Cortex of kidney (tissue), 1 donor: ENCODE measurements at places on chromosomes 1 and 21.
A peak's percentile ranks its signal among the peaks of the same experiment; 100 is the strongest.

DNA sequence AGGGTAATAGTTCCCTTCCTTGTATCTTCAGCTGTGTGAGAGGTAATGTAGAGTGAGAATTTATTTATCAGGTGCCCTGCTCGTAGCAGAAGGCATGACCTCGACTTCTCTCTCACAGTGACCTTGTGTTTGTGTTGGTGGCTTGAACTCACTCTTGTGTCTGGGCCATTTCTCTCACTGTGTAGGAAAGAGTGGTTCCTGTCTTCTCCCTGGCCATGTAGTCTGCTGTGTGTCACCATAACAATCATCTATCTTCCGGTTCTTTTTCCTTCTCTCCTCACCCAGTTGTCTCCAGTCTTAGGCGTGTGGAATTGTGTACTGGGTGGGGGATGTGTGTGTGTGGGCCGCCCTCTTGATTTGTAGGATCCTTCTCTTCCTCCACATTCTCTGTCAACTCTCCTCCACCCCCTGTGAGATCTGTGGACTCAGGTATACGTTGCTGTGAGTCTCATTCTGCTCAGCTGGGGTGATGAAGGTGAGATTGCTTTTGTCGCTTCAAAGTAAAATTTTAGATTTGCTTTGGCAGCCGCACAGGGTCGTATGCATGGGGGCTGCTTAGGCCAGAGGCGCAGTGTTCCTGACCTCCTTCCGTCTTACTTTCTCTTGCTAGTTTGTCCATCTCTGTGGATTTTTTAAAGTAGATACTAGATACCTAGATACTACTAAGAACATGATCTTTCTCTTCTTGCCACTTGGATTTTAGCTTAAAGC lies 31.6 kb downstream of the MAPKAPK2 start:
- no peak for DNase-seq

DNA sequence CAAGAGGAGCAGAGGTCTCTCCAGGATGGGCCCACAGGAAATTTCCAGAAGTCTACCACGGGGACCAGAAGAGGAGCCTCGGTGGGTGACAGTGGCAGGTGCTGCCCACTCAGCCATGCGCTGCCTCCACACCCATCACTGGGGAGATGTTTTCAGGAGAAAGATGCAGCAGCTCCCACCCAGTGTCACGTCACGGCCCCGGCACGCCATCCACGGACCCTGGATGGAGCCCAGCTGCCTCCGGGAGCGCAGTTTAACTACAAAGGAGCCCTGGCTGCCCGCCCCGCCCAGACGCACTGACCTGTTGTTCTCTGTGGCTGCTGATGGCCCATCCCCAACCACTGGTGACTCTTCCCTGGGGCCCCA lies 6.8 kb downstream of the TSPEAR start:
- DNase-seq, result no peak

- no peak for DNase-seq
Measured at GRCh38 chr1:65372557-65372956, 47.9 kb upstream of the LEPR start.

DNA sequence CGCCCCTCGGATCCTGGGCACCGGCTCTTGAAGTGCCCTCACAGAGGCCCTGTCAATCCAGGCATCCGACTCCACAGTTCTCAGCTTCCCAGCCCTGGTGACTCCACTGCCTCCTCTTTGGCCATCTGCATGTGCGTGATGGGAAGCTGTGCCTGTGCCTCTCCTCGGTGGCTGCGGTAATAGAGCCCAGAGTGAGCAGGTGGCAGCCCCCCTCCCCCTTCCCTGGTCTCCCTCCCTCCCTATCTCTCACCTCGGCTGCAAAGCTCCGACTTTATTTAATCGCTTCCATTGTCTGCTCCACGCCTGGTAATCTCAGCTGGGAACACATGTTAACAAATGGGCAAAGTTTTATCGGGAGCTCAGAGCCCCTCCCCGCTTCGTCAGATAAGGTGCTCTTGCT lies 91.9 kb downstream of the IGSF21 start:
- DNase-seq, result no peak

- no peak for DNase-seq
Measured at GRCh38 chr1:53543778-53544695, 84.8 kb downstream of the DMRTB1 start.

DNA sequence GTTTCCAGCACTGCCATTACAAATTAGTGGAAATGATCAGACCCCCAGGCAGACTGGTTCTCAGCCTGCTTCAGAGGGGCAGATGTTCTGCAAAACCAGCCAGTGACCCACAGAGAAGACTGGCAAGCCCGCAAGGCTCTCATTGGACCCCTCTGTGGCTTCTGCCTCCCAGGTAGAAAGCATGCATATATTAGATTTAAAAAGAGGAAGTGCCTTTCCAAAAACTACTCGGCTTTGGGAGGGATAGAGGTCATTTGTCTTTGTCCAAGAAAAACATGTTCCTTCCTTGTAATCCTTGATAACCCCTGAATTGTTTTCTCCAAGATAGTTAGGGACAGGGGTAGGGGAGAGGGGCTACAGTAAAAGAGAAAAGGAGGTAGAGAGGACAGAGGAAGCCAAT lies 11.8 kb downstream of the HIVEP3 start:
- DNase-seq, result no peak

DNA sequence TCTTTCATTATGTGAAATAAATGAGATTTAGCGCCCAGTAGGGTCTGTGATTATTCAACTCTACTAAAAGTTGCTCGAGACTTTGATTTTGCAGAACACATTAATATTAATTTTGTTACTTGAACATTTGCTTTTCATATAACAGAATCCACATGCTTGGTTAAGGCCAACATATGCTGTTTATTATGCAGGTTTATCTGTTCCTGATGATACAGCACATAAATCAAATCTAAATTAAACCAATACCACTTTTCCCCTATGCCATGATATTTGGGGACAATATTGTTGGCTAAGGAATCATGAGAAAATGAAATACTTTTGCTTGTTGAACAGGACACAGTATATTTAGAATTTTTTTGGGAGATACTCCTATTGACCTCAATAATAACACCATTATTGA lies 291.1 kb downstream of the USP25 start:
- no peak for DNase-seq

DNA sequence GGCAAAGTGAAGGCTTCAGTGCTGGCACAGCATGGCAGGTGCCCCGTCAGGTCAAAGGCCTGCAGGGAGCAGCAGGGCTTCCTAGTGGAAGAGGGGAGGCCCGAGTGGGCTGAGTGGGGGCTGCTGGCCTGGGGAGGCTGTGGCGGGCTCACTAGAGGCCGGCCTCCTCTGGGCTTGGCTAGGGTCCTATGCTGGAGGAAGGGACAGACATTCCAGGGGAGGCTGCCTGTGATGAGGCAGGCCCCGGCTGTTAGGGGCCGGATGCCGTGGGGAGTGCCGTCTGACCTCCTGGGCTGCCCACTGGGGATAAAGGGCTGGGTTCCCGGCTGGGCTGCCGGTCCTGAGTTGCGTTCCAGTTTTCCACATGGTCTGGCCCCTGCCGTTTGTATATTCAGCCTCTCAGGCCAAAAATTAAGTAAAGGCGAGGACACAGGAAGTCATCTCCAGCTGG lies 21.1 kb downstream of the PRXL2B start:
- no peak for DNase-seq

DNA sequence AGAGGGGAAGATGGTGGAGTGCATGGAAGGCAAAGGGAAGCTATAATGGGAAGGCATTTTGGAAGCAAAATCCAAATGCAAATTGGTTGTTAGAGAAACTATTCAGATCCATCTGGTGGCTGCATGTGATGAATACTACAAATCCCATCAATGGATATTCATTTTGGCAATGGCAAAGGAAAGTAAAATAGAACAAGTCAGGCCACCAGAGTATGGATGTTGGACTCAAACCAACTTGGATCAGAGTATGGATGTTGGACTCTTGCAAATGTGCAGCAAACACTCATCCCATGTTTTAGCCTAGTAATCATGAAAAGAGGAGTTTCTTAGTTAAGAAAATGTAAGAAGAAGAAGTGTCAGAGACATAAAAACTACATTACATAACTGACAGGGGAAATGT lies 289.6 kb upstream of the DAB1 start:
- no peak for DNase-seq

GRCh38 chr21:38264571-38264970 lies 7.8 kb downstream of the KCNJ15 start:
- no peak for DNase-seq

DNA sequence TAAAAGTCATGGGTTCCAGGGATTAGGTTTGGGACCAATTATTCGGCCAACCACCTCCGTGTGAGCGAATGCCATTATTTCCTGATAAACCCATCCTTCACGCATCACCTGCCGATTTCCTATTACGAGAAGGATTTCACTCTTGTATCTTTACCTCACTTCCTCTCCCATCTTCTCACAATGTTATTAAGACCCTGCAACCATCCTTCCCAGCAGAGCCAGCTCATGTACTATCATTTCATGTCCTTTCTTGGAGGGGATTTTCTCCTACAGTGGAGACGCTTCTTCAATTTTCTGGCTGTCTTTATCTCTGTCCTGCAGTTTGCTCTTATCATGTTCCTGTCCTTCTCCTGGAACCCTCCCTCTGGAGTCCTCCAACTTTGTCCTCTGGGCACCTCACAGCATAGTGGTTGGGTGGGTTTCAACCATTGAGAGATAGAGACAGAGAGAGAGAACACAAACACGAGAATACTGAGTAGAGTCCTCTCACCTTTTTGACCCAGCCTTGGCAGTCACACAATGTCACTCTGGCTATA lies 192.2 kb downstream of the DYRK1A start:
- DNase-seq, result no peak

- no peak for DNase-seq
Measured at GRCh38 chr1:45864167-45865106, 61.0 kb downstream of the MAST2 start.

GRCh38 chr1:188058801-188059200 lies 1230.1 kb downstream of the PLA2G4A start:
- DNase-seq, result no peak

- no peak for DNase-seq
Measured at GRCh38 chr1:240484804-240485443, 127.0 kb downstream of the GREM2 start.

DNA sequence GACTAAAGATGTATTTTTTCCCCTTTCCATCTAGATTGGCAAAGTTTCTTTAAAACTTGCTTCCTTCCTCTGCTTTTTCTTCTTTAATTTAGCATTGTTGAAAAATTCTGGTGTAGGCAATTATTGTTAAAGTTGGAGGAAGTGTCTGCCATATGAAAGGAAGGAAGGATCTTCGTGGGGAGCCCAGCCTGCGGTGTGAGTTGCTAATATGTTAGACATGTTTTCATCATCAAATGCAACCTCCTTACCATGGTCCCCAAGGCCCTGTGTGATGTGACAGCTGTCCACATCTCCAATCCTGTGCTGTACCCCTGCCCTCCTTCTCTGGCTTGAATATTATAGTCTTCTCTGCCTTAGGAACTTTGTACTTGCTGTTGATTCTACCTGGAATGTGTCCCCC lies 81.0 kb upstream of the ZBTB18 start:
- no peak for DNase-seq

- DNase-seq, result no peak
Measured at GRCh38 chr1:74780594-74780993, 47.6 kb downstream of the TYW3 start.

DNA sequence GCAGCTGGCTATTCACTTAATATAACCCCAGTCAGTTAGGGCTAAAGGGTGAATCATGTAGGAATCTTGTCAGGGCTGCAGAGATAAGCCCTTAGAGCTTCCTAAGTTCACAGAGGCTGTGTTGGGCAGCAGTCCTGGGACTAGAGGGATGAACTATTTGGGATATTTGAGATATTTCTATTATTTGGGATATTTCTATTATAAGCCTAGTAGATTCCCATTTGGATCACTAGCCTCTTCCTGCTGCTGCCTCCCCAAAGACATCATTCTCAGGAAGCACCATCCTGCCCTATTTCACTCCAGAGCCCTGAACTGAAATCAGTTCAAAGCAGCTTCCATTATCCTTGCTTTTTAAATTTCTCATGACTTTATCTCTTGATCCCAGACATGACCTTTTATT lies 501.3 kb downstream of the NUF2 start:
- DNase-seq, result no peak

GRCh38 chr1:222618880-222619596 lies 1.1 kb downstream of the MIA3 start:
- DNase-seq, result peak; percentile 11

GRCh38 chr1:155241069-155241679 lies 14.1 kb downstream of the ENTREP3 start:
- DNase-seq, result no peak

GRCh38 chr1:227896710-227897655 lies 50.7 kb downstream of the WNT9A start:
- no peak for DNase-seq

DNA sequence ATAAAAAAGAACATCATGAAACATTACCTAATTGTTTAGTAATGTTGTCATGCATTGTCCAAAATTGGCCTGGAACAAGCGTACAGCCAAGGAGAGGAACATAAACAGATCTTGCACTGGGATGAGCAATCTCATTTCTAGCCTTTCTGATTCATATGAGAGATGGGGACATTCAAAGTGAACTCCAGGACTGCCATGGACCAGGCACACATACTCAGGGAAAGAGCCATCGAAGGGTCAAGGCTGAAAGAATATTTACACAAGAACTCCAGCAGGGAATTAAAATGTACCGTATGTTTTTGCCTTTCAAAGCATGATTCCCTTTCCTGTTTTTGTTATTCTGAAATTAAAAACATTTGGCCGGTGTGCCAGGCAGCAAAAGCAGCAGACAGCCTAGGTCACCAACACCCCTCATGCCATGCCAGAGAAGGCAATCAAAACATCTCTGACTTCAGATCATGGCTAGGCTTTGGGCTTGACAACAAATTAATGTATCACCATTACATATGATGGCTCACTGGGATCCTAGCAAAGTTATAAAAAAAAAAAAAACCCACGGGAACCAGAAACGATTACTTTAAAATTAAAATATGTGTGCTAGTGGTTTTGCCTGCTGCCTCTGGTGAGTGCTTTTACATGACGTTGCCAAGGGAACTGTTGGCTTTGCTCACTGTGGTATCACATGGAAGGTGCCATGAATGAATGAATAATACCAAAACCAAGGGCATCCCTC lies 159.8 kb downstream of the TGFBR3 start:
- no peak for DNase-seq

GRCh38 chr1:6889875-6890480 lies 104.7 kb downstream of the CAMTA1 start:
- DNase-seq, result no peak

GRCh38 chr1:235018161-235018560 lies 110.5 kb downstream of the TOMM20 start:
- no peak for DNase-seq

GRCh38 chr1:33391343-33392078 lies 39.4 kb downstream of the PHC2 start:
- no peak for DNase-seq

DNA sequence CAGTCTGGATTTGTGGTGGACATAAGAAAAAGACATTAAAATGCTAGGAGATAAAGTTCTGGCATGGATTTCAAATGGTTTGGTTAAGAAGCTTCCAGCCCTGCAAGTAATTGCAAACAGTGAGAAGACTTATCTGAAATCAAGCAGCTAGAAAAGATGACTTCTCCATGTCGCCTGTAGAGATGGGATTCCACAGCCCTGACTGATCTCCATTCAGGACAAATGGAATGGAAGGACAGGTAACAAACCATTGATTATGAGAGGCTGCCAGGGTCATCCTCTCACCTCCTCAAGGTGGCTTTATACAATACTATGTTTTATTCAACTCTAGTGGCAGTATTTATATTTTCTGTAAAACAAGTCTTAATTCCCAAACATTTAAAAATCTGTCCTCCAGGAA lies 237.9 kb downstream of the HLX start:
- no peak for DNase-seq
